Activated CD8-positive, alpha-beta memory T cell treated with anti-CD3 and anti-CD28 coated beads, Interleukin-2, amount 10 ng/mL, durations not matched to agents 7 days and 5 days (primary cell): ENCODE measurements at places on chromosomes 12 and 14.
A peak's percentile ranks its signal among the peaks of the same experiment; 100 is the strongest.

- no peak for DNase-seq
Measured at GRCh38 chr12:22684140-22685118, 59.5 kb downstream of the ETNK1 start.

DNA sequence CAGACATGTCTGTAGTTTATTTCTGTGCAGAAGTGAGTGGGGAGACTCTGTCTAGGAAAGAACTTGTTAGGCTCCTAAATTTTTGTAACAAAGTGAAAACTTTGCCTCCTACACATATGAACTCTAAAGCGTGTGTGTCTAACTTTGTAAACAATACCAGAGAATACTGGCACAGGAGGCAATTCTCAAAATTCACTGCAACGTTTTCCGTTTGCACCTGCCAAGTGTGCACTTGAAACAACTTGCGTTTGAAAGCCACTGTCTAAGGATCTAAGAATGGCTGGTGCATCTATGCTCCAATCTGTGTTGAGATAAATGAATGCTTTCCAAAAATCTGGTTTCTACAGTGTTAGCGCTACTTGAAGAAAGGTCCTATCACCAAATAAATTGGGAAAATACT lies 15.3 kb downstream of the GRIP1 start:
- DNase-seq = no peak

GRCh38 chr12:57139796-57140649 lies 7.4 kb downstream of the LRP1-AS start:
- DNase-seq = no peak

GRCh38 chr14:50560931-50561285 lies 963 bp downstream of the ATL1 start:
- DNase-seq = peak; percentile 66

- no peak for DNase-seq
Measured at GRCh38 chr12:50549885-50550284, 45.1 kb downstream of the DIP2B start.

- DNase-seq = no peak
Measured at GRCh38 chr12:1859643-1860042, 39.3 kb downstream of the LRTM2 start.

DNA sequence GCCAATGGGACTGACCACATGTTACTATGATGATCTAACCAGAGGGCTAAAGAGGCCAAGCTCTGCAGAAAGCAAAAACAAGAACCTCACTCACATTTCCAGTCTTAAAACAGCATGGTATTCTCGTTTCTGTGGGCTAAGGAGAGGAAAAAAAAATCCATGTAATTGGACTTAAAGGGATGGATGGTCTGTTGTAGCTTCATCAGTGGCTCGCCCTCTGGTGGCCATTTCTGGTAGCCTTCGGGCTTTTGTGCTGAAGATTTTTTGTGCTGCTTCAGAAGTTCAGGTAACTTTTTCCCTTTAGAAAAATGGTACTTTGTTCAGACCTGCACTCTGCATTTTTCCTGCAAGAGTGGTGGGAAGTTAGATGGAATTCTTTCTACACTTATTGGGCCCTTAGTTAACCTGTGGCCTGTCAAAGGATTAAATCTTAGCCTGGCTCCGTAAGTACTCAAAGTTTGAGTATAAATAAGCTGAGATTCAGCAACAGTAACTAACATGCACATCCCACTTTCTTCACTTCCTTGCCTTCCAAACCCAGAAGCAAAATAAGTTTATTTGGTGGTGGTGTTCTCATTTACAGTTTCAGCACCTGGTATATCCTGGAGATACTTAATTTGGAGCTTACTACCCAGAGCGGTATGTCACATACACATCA lies 22.3 kb downstream of the DCAF4 start:
- peak; percentile 77 for DNase-seq

- DNase-seq = no peak
Measured at GRCh38 chr12:66152732-66153131, 17.1 kb downstream of the TMBIM4 start.
